ENCODE measurements at places on chromosomes 6 and 20. TPM values are rescaled to one million over a fixed set of nuclear protein-coding genes. Genes with fewer than 3 reads are reported as not detected.

DNA sequence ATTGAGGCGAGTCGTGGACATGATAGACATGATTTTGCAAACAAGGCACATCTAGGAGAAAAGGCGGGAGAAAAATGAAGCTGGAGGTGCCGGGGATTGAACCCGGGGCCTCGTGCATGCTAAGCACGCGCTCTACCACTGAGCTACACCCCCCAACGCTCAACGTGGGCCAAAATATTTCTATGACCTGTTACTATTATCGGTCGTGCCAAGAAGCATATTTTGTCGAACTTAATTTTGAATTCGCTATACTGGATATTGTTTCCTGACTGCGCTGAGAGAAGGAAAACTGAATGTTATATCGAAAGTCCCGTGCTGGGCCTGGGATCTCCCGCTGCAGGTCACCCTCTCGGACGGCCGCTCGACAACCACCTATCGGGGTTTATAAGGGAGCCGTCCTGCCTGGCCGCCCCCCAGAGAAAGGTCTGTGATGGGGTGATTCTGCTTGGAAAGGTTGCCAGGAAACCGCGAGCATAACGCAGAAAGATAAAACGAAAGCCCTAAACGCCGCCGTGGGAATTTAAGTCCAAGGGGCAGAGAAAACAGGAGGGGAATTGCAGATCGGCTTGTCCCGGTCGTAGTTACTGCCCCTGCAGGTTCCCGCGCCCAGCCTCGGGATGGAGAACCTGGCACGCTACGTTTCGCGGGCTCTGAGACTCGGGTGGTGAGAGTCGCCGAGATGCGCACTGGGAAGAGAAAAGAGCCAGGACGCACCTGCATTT lies 60.0 kb downstream of the TRIM27 start:
- H3K4me1 ChIP-seq = peaks cover 7% of the 10 kb centered on the region
- peaks cover 9% of the 10 kb centered on the region for H3K27me3 ChIP-seq
- DNase-seq = peak; percentile 76
- peak overlapping the region; percentile 89 for H3K4me3 ChIP-seq
- peaks cover 7% of the 10 kb centered on the region for H3K36me3 ChIP-seq

DNA sequence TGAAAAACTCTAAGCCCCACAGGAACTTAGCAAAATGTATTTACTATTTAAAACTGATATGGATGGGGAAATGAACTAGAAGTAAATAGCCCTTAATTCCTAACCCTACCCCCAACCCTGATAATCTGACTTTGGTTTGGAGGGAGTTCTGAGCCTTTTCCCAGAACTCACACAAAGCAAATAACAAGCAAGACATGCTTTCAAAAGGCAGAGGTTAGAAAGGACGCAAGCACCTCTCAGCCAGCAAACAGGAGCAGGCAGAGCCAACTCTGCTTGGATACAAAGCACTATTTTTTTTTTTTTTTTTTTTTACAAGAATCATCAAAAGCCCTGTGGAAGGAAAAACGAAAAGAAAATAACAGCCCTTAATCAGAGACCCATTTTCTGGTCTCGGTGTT lies 58.7 kb downstream of the SLC22A23 start:
- H3K27me3 ChIP-seq = no peaks in the 10 kb centered on the region
- peaks cover 44% of the 10 kb centered on the region for H3K4me1 ChIP-seq
- DNase-seq = no peak

DNA sequence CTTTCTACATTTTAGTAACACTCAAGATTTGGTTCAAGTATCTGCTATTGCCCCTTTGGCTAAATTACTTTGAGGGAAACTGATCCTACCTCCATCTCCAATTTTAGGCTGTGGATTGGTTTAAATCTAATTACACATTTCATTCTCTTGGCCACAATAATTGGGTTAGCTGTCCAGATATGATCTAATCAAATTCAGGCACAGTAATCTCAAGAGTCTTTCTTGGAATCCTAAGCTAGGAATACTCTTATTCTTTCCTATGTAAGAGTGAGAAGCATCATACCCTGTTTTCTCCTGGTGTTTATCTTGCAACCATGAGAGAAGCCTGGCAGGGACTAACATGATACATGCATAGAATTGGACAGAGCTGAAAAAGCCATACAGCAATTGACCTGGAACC lies 300.4 kb upstream of the MARCKS start:
- no peak for DNase-seq
- H3K4me1 ChIP-seq = no peaks in the 10 kb centered on the region
- no peaks in the 10 kb centered on the region for H3K36me3 ChIP-seq
- H3K27ac ChIP-seq = no peak overlapping the region

DNA sequence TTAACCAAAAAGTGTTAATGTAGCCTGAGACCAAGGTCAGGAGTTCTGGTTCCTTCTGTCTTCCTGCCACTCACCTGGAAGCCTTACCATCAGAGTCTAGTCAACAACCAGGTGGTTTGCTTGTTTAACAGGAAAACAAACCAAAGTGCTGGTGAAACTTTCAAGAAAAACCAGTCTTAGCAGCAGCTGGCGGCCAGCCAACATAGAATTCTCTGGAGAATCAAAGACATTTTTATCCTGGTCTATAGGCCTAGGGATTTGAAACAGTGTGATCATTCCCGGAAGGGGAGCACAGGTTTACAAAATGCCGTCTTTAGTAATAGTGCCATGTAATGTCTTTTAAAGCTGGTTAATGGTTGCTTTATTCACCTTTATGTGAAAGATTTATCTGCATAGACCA lies 146.6 kb upstream of the AKIRIN2 start:
- DNase-seq = no peak
- H3K36me3 ChIP-seq = no peaks in the 10 kb centered on the region
- H3K27me3 ChIP-seq = no peaks in the 10 kb centered on the region
- H3K4me3 ChIP-seq = no peak overlapping the region

The CYB5R4 gene
- 23.6 TPM for total RNA-seq

The EPB41L1 gene
- 35.6 TPM for total RNA-seq

The SYCP2 gene
- total RNA-seq = 1.4 TPM
